Upper lobe of right lung (tissue), 1 donor: ENCODE measurements at places on chromosomes 5 and 9.
A peak's percentile ranks its signal among the peaks of the same experiment; 100 is the strongest.

GRCh38 chr5:125150041-125150669 is 403.7 kb upstream of the ZNF608 start:
- no peaks in the 10 kb centered on the region for H3K4me1 ChIP-seq
- H3K4me3 ChIP-seq, result no peak overlapping the region
- H3K27me3 ChIP-seq, result no peaks in the 10 kb centered on the region
- H3K27ac ChIP-seq, result no peak overlapping the region

GRCh38 chr5:151562019-151562707 is 29.0 kb downstream of the FAT2 start:
- H3K27me3 ChIP-seq, result no peaks in the 10 kb centered on the region
- DNase-seq, result no peak
- no peaks in the 10 kb centered on the region for H3K4me1 ChIP-seq
- H3K36me3 ChIP-seq, result no peaks in the 10 kb centered on the region
- no peak overlapping the region for H3K4me3 ChIP-seq

- H3K27ac ChIP-seq, result no peak overlapping the region
- no peak overlapping the region for H3K4me3 ChIP-seq
- no peak for DNase-seq
- no peaks in the 10 kb centered on the region for H3K4me1 ChIP-seq
Observed at GRCh38 chr5:115033861-115034260, 135.8 kb downstream of the TRIM36 start.

- H3K27ac ChIP-seq, result no peak overlapping the region
- no peaks in the 10 kb centered on the region for H3K27me3 ChIP-seq
- no peak overlapping the region for H3K4me3 ChIP-seq
- no peaks in the 10 kb centered on the region for H3K4me1 ChIP-seq
- no peaks in the 10 kb centered on the region for H3K36me3 ChIP-seq
Observed at GRCh38 chr9:131302244-131303075, 12.9 kb downstream of the PLPP7 start.

DNA sequence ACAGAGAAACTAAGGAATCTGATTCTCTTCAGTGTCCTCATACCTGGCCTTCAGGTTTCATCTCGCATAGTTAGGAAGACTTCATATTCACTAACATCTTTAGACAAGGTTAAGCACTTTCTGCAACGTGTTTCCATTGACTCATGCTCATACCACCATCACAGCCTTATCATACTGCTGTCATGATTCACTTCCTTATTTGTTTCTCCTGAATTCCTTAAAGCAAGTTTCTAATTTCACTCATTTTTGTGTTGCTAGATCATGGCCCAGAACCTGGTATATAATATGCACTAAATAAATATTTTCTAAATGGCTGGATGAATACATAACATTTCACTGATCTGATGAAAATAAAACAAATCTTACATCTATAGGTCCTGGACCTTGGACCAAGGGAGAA is 472.9 kb downstream of the PRELID2 start:
- no peak overlapping the region for H3K27ac ChIP-seq
- H3K4me1 ChIP-seq, result no peaks in the 10 kb centered on the region
- no peaks in the 10 kb centered on the region for H3K36me3 ChIP-seq

- no peaks in the 10 kb centered on the region for H3K36me3 ChIP-seq
- H3K4me1 ChIP-seq, result peaks cover 24% of the 10 kb centered on the region
- no peak for DNase-seq
Observed at GRCh38 chr5:154849791-154850201, 607 bp downstream of the FAXDC2 start.

DNA sequence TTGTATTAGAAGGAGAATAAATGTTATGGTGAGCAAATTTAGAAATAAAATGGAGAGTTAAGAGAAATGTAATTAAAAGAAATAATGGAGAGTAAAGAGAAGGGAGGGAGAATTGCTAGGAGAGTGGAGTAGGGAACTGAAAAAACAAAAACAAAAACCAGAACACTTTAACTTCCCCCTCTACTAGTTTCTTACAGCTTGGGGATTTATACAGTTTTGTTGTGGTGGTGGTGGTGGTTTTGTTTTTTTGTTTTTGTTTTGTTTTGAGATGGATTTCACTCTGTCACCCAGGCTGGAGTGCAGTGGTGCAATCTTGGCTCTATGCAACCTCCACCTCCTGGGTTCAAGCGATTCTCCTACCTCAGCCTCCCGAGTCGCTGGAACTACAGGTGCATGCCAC is 322.4 kb downstream of the TMEM167A start:
- no peak overlapping the region for H3K27ac ChIP-seq
- no peaks in the 10 kb centered on the region for H3K36me3 ChIP-seq
- no peaks in the 10 kb centered on the region for H3K4me1 ChIP-seq
- no peaks in the 10 kb centered on the region for H3K27me3 ChIP-seq
- no peak overlapping the region for H3K4me3 ChIP-seq

GRCh38 chr9:133396952-133397351 is 20.8 kb downstream of the STKLD1 start:
- DNase-seq, result no peak
- H3K27me3 ChIP-seq, result peaks cover 16% of the 10 kb centered on the region
- H3K27ac ChIP-seq, result no peak overlapping the region
- H3K4me1 ChIP-seq, result no peaks in the 10 kb centered on the region

DNA sequence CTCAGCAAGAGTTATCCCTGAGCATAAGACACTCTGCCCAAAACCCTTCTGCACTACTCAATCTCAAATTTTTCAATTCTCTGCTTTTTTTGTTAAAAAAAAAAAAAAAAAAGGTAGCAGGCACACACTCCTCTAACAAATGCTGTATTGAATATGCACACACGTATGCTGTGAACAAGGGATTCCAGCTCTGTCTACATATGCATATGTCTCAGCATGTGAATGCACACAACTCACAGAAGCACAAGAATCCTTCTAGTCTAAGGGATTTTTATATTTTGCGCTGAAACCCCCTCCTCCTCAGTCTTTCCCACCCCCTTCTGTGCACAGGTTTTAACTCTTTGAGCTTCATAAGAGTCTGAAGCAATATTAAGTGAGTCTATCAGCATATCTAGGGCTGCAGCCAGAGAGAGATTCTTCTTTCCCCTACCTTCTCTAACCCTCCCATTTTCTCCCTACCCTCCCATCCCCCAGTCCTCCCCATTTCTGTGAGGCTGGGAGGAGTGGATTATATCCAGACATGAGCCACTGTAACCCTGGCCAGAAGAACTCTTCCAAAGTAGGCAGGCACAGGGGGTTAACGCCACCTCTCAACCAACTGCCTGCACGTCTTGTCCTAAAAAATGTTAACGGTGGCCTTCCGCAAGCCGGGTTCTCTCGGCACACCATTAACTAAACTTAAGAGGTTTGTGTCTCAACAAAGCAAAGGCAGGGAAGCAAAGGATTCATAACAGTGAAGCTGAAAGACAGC is 1.0 kb downstream of the GABRB2 start:
- no peak overlapping the region for H3K27ac ChIP-seq
- H3K36me3 ChIP-seq, result no peaks in the 10 kb centered on the region
- no peak for DNase-seq

DNA sequence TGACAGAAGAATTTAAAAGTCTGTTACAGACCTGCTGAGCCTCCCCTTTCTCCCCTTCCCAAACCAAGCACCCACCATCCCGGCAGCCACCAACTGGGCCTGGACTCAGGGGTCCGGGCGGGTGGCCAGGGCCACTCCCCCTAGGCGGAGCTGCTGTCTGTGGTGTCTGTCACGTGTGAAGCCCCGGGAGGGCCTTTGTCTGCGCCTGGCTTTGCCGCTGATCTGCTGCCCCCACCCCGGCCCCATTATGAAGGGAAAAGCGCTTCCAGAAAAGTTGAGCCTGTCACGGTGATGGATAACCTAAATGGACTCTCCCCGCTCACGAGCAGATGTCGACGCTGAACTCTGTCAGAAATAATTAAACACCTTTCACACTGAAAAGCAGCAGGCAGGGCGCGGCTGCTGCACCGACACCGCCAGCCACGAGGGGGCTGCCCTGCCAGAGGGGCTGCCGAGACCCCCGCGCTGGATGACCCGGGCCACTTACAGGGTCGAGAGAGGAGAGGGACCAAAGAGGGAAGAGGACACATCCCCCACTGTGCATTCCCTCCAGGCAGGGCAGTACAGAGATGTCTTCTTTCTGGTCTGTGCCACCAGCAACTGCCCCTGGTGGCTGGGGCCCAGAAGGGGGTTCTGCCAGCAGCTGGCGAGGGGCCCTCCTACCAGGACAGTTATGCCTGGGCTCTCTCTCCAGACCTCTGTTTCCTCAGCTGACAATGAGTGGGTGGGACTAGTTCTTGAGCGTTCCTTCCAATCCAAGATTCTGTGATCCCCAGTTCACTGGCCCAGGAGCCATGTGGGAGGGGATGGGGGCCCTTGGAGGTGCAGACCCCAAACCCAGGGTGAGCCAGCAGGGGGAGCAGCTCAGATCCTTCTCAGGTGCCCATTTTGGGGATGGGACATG is 36.0 kb upstream of the BARHL1 start:
- no peaks in the 10 kb centered on the region for H3K4me1 ChIP-seq
- no peak overlapping the region for H3K27ac ChIP-seq
- H3K36me3 ChIP-seq, result no peaks in the 10 kb centered on the region
- peaks cover 13% of the 10 kb centered on the region for H3K27me3 ChIP-seq
- DNase-seq, result no peak
- no peak overlapping the region for H3K4me3 ChIP-seq

GRCh38 chr5:73684691-73685090 is 58.7 kb downstream of the ARHGEF28 start:
- DNase-seq, result no peak
- H3K4me3 ChIP-seq, result no peak overlapping the region
- H3K27me3 ChIP-seq, result no peaks in the 10 kb centered on the region
- no peaks in the 10 kb centered on the region for H3K36me3 ChIP-seq
- no peaks in the 10 kb centered on the region for H3K4me1 ChIP-seq

DNA sequence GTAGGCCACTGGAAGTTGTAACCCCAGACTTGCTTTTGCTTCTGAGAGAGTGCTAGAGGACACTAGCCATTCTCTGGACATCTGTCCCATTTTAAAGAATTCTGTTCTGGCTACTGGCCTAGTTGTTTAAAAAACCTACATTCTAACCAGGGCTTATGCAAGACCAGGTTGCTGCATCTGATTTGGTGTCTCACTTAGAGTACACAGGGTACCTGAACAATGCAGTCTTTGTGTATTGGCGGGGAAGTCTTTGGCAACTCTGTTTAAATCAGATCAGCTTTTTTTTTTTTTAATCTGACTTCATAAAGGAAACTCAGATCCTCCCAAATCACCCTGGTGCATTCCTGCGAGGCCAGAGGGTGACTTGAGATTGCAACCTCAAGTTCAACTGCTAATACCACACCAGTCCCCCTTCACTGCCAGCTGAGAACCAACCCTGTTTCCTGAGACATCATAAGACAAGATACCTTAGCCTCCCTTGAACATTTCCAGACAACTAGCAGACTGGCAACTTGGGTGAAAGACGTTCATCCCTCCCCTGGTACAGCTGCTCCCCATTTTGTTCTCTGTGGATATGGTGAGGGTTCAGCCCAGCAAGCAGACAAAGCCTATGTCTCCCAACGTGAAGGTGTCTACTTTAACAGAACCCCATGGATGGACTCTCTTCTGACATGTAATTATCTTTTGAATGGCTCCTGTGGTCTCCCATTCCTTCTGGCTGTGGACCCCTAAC is 27.0 kb downstream of the SKP1 start:
- H3K27me3 ChIP-seq, result no peaks in the 10 kb centered on the region
- no peak for DNase-seq
- H3K36me3 ChIP-seq, result peaks cover 76% of the 10 kb centered on the region
- no peak overlapping the region for H3K4me3 ChIP-seq

DNA sequence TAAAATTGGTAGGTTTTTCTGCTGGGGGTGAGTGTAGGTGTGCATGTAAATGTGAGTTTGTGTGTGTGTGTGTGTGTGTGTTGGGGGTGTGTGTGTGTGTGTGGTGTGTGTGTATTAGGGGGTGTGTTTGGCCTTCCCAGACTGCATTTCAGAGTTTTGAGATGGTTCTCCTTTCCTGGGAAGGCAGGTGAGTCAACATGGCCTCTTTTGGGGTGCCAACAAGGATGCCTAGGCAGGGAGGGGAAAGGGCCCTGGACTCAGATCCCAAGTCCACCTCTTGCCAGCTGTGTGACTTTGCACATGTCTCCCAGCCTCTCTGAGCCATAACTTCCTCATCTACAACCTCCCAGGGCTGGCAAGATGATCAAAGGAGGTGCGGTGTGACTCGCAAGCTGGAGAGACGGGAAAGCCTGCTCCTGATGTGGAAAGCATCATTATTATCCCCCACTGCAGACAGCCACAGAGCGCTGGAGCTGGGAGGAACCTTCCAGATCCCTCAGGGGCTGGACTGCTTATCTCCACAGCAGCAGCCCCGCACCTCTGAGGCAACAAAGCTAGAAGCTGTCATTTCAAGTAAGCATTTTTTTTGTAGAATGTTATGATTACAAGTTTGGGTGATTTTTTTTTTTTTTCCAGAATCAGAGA is 63.5 kb upstream of the TBC1D2 start:
- H3K36me3 ChIP-seq, result no peaks in the 10 kb centered on the region
- no peak for DNase-seq
- H3K27ac ChIP-seq, result no peak overlapping the region

DNA sequence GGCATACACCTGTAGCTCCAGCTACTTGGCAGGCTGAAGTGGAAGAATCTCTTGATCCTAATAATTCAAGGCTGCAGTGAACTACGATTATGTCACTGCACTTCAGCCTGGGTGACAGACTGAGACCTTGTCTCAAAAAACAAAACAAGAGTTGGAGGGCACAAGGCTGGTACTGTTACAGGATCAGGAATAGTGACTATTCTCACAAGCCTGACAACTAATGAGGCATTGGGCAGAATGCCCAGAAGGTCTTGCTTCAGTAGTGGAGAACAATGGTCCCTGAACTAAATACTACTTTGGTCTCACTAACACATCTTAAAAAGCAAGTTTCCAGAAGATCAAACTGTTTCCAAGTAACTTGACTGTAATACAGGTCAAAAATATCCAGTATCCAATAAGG is 182.9 kb upstream of the RFX3 start:
- H3K4me3 ChIP-seq, result no peak overlapping the region
- no peaks in the 10 kb centered on the region for H3K36me3 ChIP-seq
- DNase-seq, result no peak
- H3K27me3 ChIP-seq, result no peaks in the 10 kb centered on the region
- no peak overlapping the region for H3K27ac ChIP-seq
- H3K4me1 ChIP-seq, result no peaks in the 10 kb centered on the region

DNA sequence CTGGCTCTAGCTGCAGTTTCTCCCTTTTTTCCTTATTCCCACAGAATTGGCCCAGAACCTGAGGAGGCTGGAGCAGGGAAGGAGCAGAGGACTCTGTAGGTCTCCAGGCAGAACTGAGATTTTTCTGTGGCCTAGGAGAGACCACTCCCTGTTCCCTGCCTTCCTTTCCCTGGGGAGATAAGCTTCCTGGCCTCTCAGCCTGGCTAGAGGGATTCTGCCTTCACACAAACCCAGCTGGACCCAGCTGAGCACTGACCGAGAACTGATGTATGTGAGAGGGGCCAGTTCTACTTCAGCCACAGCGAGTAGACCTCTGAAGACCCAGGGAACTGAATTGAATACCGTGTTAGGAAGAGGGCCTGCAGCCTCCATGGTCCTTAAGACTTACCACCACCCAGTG is 48.0 kb downstream of the RUSC2 start:
- H3K36me3 ChIP-seq, result no peaks in the 10 kb centered on the region
- peak overlapping the region; percentile 43 for H3K4me3 ChIP-seq
- peaks cover 24% of the 10 kb centered on the region for H3K4me1 ChIP-seq
- DNase-seq, result no peak
